Stomach (tissue), 19 donors: ENCODE measurements at places on chromosomes 12 and 14. TPM values are rescaled to one million over a fixed set of nuclear protein-coding genes. Genes with fewer than 3 reads are reported as not detected.

DNA sequence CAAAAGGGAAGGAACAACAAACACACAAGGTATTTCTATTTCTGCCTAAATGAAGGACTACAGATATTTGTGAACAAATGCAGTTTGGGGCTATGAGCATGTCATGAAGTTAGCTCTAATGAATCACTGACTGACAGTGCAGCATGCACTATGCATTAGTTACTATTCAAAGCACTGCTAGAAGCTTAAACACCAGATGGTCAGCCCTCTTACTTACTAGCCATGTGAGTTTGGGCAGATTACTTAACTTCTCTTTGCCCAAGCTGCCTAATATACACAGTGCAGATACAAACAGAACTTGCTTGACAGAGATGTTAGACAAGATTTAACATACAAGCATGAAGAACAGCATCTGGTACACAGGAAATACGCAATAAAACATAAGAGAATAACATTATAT, 96.0 kb downstream of the ATXN2 start:
- H3K27ac ChIP-seq: no peak overlapping the region
- H3K4me1 ChIP-seq: no peaks in the 10 kb centered on the region
- H3K27me3 ChIP-seq: no peaks in the 10 kb centered on the region
- no peak overlapping the region for H3K4me3 ChIP-seq
- no peak for DNase-seq

KCNC2 gene
- total RNA-seq: not detected

DNA sequence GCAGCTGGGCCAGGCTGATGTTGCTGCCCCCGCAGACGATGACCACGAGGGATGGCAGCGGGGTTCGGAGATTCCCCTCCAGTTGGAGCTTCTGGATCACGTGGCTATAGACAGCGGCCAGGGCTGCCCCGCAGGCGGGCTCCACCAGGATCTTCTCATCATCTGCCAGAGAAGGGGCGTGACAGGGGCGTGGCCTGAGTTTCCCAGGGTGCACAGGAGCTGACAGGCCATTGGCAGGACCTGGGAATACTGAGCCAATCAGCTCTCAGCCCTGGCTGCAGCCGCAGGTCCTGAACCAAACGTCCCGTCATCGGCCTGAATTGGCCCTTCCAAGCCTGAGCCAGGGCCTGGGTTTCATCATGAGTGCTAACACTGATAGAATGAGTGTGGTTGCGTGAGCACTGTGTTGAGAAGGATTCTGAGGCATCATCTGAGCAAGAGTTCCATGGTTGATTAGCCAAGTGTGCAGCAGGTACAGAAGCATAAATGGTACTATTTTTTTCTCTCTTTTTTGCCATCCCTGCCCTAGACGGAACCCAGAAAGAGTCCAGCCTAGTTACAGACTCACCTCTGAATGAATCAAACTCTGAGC, 10.6 kb downstream of the SDS start:
- H3K36me3 ChIP-seq: peaks cover 34% of the 10 kb centered on the region
- H3K27ac ChIP-seq: no peak overlapping the region
- no peak overlapping the region for H3K4me3 ChIP-seq
- H3K27me3 ChIP-seq: no peaks in the 10 kb centered on the region
- no peaks in the 10 kb centered on the region for H3K4me1 ChIP-seq
- DNase-seq: no peak

KRT6A gene
- total RNA-seq: not detected

PAPLN gene
- 7.7 TPM for total RNA-seq

- no peak for DNase-seq
- no peaks in the 10 kb centered on the region for H3K36me3 ChIP-seq
- H3K27me3 ChIP-seq: no peaks in the 10 kb centered on the region
- no peak overlapping the region for H3K4me3 ChIP-seq
These were observed 162.5 kb upstream of the NOS1 start for GRCh38 chr12:117523971-117524370.

DNA sequence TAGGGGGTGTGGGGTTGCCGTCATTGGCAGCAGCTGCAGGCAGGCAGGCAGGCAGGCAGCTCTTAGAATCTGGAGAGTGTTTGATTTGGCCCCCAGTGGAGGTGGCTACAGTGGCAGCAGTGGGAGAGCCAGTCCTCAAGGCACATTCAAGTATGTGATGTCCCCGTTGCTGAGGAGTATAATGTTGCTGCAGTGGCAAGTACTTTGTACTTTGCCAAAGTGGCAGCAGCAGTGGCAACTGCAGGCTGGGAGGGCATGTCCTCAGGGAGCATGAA, 147.1 kb downstream of the PAPOLA start:
- H3K36me3 ChIP-seq: no peaks in the 10 kb centered on the region
- no peaks in the 10 kb centered on the region for H3K4me1 ChIP-seq
- peak; percentile 4 for DNase-seq
- H3K4me3 ChIP-seq: no peak overlapping the region
- peaks cover 5% of the 10 kb centered on the region for H3K27me3 ChIP-seq

- DNase-seq: peak; percentile 19
- peak overlapping the region; percentile 37 for H3K4me3 ChIP-seq
- no peak overlapping the region for H3K27ac ChIP-seq
These were observed 186.7 kb upstream of the NEDD1 start for GRCh38 chr12:96720363-96720705.
